ENCODE measurements at places on chromosomes 16 and 17.

DNA sequence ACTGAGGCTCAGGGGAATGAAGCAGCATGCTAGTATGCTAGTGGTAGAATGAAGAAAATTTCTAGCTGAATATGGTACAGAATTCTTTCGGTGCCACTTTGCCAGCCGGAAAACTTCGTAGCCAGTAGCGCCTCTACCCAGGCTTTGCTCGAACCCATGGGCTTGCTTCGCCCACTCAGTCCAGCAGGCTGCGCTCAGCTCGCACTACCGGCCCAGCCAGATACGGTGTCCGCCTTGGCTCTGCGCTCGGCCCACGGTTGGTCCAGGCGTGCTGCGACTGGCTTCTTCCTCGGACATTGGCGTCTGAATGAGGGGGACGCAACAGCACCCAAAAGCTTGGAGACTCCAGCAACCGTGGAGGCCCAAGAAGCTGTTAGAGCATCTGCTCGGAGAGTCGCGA is 372.5 kb upstream of the CDH8 start:
- DNase-seq = no peak

DNA sequence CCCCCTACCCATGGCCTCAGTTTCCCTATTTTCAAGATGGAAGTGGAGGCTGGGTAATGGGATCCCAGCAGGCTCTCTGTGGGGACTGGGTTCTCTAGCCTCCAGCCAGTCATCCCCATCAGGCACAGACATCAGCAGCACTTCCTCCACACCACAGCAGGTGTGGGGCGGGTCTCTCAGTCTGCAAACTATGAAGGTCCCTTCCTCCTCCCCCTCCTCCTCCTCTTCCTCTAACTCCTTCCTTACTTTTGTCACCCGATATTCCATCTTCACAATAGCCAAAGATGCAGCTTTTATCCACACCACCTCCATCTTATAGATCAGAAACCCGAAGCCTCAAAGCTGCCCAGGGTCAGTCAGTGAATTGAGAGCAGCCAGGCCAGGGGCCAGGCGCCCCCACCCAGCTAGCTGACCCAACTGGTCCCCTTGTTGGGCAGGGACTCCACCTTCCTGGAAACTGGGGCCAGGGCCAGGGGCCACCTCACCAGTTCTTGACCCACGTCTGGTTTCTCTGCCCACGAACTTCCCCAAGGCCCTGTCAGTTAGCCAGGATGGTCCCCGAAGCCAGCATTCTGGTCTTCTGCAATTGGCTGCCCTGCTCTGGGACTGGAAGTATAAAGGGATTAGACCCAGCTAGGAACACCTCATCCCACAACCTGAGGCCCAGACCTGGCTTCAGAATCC is 2.5 kb downstream of the FAM83G start:
- DNase-seq = no peak

DNA sequence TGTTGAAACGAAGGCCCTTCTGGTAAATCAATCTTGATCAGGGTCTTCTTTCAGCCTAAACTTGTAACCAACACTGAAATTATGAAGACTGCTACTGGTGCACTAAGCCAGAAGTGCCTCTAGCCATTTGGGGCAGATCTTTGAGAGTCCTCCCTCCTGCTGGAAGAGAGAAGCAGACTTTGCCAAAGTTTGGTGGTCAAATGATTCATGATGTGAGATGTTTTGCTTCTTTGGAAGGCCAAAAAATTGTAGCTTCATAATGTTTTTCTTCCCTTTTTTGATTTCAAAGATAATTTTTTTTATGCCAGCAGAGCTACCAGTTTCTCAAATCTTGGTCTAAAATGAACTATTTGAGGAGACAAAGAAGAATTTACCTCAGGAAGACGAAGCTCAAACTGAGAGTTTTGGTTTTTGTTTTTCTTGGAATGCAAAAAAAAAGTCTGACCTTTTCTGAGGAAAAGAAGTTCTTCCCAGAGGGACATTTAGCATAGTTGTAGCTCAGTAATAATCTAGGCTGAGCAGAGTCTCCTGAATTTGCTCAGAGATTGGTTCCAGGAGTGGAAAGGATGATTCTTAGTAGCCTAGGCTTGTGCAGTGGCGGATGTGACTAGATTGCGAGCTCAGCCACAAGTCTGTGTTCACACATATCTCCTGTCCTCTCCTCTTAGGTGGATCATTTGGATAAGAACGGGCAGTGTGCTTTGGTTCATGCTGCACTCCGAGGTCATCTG is 50.9 kb downstream of the CYB561 start:
- no peak for DNase-seq

- no peak for DNase-seq
Observed at GRCh38 chr17:37731056-37731455, 13.8 kb downstream of the HNF1B start.

- peak; percentile 60 for DNase-seq
Observed at GRCh38 chr16:73054813-73055482, 7.0 kb upstream of the ZFHX3 start.

DNA sequence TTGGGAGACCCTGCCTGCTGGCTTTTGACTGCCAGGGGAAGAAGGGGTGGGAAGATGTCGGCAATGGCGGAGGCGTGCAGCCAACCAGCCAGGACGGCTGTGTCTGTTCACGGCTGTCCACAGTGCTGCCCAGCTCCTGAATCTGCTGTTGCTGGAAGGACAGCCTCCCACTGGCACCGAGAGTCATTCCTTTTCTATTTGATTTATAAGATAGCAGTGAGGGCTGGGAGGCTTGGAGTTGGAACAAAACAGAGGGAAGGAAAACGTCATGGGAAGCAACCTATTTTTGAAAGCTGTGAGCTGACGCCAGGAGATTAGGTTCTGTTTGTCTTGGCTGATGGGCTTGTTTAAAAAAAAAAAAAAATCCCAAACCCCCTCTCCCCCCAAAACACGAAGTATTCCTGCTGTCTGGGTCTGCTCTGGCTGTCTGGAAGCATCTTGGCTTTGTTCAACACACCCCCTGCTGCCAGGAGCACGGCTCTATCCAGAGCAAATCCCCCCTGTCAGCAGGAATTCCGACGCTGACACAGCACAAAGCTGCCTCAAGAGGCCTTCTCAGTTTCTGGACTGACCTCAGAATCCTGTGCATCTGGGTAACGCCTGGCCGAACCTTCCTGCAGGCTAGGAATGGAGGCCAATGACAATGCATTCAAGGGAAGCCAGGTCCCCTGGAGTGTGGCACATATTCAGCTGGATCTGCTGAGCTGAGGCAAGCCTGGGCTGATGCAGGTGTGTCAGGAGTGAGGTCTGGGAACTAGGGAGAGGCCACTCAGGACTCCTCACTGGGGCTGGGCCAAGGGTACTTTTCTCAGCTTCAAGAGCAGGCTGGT is 41.0 kb upstream of the SREBF1 start:
- no peak for DNase-seq

Data from mammary epithelial cell (primary cell).